ENCODE measurements at places on chromosomes 12 and 14. TPM values are rescaled to one million over a fixed set of nuclear protein-coding genes. Genes with fewer than 3 reads are reported as not detected.
A peak's percentile ranks its signal among the peaks of the same experiment; 100 is the strongest.

DMAC2L gene
- 7.9 TPM for total RNA-seq

GRIN2B gene
- not detected for total RNA-seq

PYGL gene
- 46.6 TPM for total RNA-seq

STAB2 gene
- not detected for total RNA-seq

DPY19L2 gene
- total RNA-seq = 2.3 TPM

ADAMTS20 gene
- not detected for total RNA-seq

KRT82 gene
- not detected for total RNA-seq

HCAR1 gene
- not detected for total RNA-seq

OTOGL gene
- 2.0 TPM for total RNA-seq

EML5 gene
- 0.09 TPM for total RNA-seq

TC2N gene
- total RNA-seq = not detected

DEPDC4 gene
- total RNA-seq = 0.44 TPM

TAS2R46 gene
- total RNA-seq = 2.4 TPM

MAP3K12 gene
- total RNA-seq = 29.3 TPM

LALBA gene
- total RNA-seq = not detected

DNA sequence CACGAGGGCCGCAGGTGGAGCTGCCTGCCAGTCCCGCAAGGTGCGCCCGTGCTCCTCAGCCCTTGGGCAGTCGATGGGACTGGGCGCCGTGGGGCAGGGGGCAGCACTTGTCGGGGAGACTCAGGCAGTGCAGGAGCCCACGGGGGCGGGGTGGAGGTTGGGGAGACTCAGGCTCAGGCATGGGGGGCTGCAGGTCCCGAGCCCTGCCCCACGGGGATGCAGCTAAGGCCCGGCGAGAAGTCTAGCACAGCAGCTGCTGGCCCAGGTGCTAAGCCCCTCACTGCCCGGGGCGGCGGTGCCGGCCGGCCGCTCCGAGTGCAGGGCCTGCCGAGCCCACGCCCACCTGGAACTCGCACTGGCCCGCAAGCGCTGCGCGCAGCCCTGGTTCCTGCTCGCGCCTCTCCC lies 39.2 kb upstream of the P2RX7 start:
- no peak overlapping the region for H3K27ac ChIP-seq
- H3K4me1 ChIP-seq = peaks cover 16% of the 10 kb centered on the region
- H3K4me3 ChIP-seq = no peak overlapping the region
- no peaks in the 10 kb centered on the region for H3K27me3 ChIP-seq
- no peak for DNase-seq
- H3K36me3 ChIP-seq = no peaks in the 10 kb centered on the region

DNA sequence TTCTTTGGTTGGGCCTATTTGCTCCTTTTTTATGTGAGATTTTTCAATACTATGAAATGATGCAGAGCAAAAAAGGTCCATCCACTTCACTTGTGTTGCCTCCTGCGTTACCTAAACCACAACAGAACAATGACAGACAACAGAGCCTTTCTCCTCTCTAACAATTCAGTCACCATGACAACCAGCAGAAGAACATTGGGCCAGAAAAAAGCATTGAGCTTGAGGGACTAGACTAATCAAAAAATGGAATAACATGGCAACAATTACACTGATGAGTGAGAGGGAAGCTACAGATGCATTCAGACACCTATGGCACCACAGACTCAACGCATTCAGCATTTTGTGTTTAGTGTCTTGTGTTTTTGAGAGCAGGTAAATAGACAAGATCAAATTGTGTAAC lies 44.6 kb upstream of the PTCSC3 start:
- H3K4me3 ChIP-seq = no peak overlapping the region
- no peak overlapping the region for H3K27ac ChIP-seq
- no peaks in the 10 kb centered on the region for H3K36me3 ChIP-seq
- peaks cover 6% of the 10 kb centered on the region for H3K27me3 ChIP-seq
- DNase-seq = no peak

DNA sequence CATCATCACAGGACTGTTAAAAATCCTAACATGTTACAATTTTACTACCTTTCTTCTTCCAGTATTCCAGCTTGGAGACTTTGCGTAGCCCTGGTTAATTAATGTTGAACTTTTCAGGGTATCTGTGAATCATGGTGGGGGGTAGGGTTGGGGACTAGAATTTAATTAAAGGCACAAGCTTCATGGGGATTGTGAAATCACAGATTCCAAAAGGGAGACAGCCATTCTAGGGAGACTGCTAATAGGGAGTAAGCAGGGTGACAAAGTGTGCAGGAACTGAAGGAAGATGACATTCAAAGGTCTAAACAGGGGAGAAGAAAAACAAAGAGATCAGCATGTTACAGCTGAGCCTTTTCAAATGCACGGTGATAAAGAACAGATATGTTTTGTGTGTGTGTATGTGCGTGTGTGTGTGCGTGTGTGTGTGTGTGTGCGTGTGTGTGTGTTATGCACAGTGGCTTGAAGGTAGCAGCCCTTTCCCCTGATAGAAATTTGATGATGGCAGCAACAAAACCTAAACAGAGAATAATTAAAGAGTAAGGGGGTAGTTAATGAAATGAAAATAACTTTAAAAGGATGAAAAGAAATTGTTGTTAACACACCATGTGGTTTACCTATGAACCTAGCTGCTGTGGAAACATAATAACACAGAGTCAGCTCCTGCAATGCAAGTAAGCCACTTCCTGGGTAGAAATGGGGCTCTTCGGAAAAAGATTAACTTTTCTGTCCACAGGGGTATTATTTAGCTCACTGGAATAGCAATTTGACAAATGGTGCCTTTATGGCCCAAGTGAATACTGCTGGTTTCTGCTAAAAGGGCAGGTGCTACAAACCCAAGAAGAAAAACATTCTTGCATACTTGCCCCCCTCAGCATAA lies 581.7 kb downstream of the DIO2 start:
- no peaks in the 10 kb centered on the region for H3K36me3 ChIP-seq
- DNase-seq = no peak
- H3K4me3 ChIP-seq = no peak overlapping the region
- no peak overlapping the region for H3K27ac ChIP-seq
- H3K4me1 ChIP-seq = no peaks in the 10 kb centered on the region

- no peak overlapping the region for H3K4me3 ChIP-seq
- no peak overlapping the region for H3K27ac ChIP-seq
- no peaks in the 10 kb centered on the region for H3K27me3 ChIP-seq
- H3K36me3 ChIP-seq = no peaks in the 10 kb centered on the region
- H3K4me1 ChIP-seq = peaks cover 20% of the 10 kb centered on the region
- DNase-seq = peak; percentile 52
Measured at GRCh38 chr14:77638771-77639171, 22.3 kb upstream of the SPTLC2 start.

GRCh38 chr12:82800185-82800584 lies 113.5 kb downstream of the TMTC2 start:
- H3K27ac ChIP-seq = no peak overlapping the region
- H3K4me3 ChIP-seq = no peak overlapping the region
- no peak for DNase-seq
- no peaks in the 10 kb centered on the region for H3K36me3 ChIP-seq

DNA sequence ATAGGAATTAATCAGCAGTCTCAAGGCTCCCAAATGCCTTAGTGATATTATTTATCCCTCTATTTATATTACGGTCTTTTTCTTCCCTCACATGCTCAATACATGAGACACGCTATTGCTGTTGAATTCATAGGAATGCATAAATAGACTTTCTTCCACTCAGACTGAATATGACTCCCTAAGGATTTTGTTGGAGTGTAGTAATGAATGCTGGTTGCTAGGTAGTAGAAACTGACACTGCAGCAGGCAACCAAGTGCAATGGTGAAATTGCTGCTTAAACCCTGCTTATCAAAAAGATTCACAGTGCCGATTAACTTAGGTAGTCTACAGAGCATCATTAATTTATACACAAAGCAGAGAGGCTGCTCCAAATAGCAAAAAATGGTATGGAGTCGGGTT lies 168.2 kb downstream of the KCNC2 start:
- no peak overlapping the region for H3K4me3 ChIP-seq
- no peaks in the 10 kb centered on the region for H3K36me3 ChIP-seq
- no peak for DNase-seq
- H3K4me1 ChIP-seq = no peaks in the 10 kb centered on the region

DNA sequence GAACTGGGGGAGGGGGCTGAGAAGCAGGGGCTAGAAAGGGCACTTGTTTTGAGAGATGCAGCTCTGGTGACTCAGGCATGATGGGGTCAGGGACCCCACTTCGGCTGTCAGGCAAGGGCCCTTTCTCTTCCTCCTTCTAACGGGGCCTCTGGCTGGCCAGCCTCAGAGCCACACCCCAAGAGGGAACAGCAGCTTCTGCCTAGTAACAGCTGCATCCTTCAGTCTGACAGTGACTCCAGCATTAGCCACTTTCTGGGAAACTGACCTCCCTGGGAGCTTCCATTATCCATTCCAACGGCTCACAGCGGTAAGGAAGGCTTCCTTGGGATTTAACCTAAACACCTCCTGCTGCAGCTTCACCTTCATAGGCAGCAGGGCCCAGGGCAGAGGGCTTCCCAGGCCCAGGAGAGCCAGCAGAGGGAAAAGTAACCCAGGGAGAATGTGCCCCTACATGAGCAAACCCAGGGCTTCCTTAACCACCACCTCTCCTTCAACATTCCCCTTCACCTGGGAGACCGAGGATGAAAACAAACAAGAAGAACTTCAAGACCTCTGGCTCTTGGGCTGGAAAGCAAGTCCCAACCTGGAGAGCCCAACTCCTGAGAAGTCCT lies 2.7 kb downstream of the NCKAP5L start:
- no peaks in the 10 kb centered on the region for H3K36me3 ChIP-seq
- H3K27ac ChIP-seq = peak overlapping the region; percentile 72
- H3K4me3 ChIP-seq = no peak overlapping the region
- no peaks in the 10 kb centered on the region for H3K27me3 ChIP-seq
- H3K4me1 ChIP-seq = peaks cover 52% of the 10 kb centered on the region

- H3K4me1 ChIP-seq = no peaks in the 10 kb centered on the region
- H3K4me3 ChIP-seq = no peak overlapping the region
- H3K36me3 ChIP-seq = peaks cover 3% of the 10 kb centered on the region
- no peaks in the 10 kb centered on the region for H3K27me3 ChIP-seq
Measured at GRCh38 chr12:4496145-4496838, 42.4 kb upstream of the RAD51AP1 start.

DNA sequence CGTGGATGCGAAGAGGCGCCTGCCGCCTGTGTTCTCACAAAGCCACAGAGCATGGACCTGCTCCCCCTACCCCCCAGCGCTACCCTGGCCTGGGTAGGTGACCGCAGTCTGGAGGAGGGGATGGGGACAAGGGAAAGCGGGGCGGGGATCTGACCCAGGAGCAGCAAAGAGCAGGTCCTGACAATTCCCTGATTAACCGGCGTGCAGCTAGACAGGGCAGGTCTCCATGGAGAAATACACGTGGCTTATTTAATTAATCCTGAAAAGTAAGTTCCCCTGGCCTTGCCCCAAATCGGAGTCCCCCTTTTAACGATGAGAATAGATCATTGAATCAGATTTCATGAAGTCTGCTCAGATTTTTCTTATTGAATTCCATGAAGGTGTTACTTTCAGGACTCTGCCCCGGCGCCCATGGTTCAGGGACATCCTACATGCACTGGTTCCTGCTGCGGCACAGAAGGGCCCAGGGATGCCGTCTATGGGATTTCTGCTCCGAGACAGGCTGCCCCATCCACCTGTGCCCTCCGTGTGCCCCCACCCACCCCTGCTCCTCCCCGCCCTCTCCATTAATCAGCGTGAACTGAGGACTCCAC lies 251.0 kb upstream of the SFSWAP start:
- H3K4me3 ChIP-seq = no peak overlapping the region
- H3K27me3 ChIP-seq = no peaks in the 10 kb centered on the region
- DNase-seq = no peak
- no peaks in the 10 kb centered on the region for H3K4me1 ChIP-seq

- no peak overlapping the region for H3K27ac ChIP-seq
- no peak for DNase-seq
- H3K4me3 ChIP-seq = no peak overlapping the region
- no peaks in the 10 kb centered on the region for H3K36me3 ChIP-seq
- H3K27me3 ChIP-seq = no peaks in the 10 kb centered on the region
Measured at GRCh38 chr14:55092341-55092740, 36.7 kb upstream of the LGALS3 start.

GRCh38 chr12:2291182-2291832 lies 238.5 kb downstream of the CACNA1C start:
- H3K4me1 ChIP-seq = no peaks in the 10 kb centered on the region
- H3K27me3 ChIP-seq = no peaks in the 10 kb centered on the region
- H3K4me3 ChIP-seq = no peak overlapping the region
- peak; percentile 46 for DNase-seq
- no peak overlapping the region for H3K27ac ChIP-seq

GRCh38 chr12:18422871-18423270 lies 161.6 kb downstream of the PIK3C2G start:
- DNase-seq = no peak
- H3K4me1 ChIP-seq = no peaks in the 10 kb centered on the region
- no peak overlapping the region for H3K4me3 ChIP-seq
- no peak overlapping the region for H3K27ac ChIP-seq

GRCh38 chr12:95857156-95857555 lies 1.6 kb upstream of the SNRPF start:
- peaks cover 16% of the 10 kb centered on the region for H3K4me1 ChIP-seq
- H3K27me3 ChIP-seq = no peaks in the 10 kb centered on the region
- no peak for DNase-seq
- H3K4me3 ChIP-seq = no peak overlapping the region

GRCh38 chr14:44780989-44781388 lies 180.8 kb downstream of the KLHL28 start:
- no peaks in the 10 kb centered on the region for H3K4me1 ChIP-seq
- no peak for DNase-seq
- H3K36me3 ChIP-seq = no peaks in the 10 kb centered on the region
- no peak overlapping the region for H3K27ac ChIP-seq
- H3K4me3 ChIP-seq = no peak overlapping the region

DNA sequence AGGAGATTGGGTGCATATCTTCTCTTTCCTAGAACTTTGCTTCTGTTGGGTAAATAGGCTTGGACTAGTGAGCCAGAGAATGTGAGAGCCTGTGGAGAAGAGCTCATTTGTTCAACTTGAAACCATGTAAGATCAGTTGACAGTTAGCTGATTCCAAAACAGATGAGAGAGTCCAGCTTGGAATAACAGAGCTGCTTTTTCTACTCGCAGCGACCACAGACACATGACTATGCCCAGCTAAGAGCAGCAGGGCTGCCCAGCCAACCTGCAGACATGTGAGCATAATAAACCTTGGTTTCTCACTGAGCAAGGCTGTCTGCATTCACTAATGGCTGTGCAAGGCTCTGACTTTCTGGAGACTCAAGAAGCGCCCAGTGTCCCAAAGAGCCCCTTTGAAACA lies 209.2 kb downstream of the C12orf75 start:
- no peak for DNase-seq
- peaks cover 29% of the 10 kb centered on the region for H3K36me3 ChIP-seq
- no peaks in the 10 kb centered on the region for H3K27me3 ChIP-seq
- H3K27ac ChIP-seq = no peak overlapping the region
- H3K4me1 ChIP-seq = no peaks in the 10 kb centered on the region

- peaks cover 34% of the 10 kb centered on the region for H3K4me1 ChIP-seq
- H3K27ac ChIP-seq = peak overlapping the region; percentile 24
- peak overlapping the region; percentile 11 for H3K4me3 ChIP-seq
- peak; percentile 43 for DNase-seq
- no peaks in the 10 kb centered on the region for H3K27me3 ChIP-seq
Measured at GRCh38 chr12:95212586-95212985, 4.7 kb downstream of the FGD6 start.

- no peak for DNase-seq
- H3K27ac ChIP-seq = no peak overlapping the region
- H3K4me3 ChIP-seq = no peak overlapping the region
- no peaks in the 10 kb centered on the region for H3K27me3 ChIP-seq
Measured at GRCh38 chr12:86050010-86050409, 175.9 kb downstream of the NTS start.

- H3K4me1 ChIP-seq = no peaks in the 10 kb centered on the region
- no peaks in the 10 kb centered on the region for H3K27me3 ChIP-seq
- H3K4me3 ChIP-seq = no peak overlapping the region
- peak; percentile 75 for DNase-seq
Measured at GRCh38 chr12:25436206-25437030, 116.7 kb downstream of the LMNTD1 start.
